ENCODE measurements at places on chromosomes 6 and 20.

DNA sequence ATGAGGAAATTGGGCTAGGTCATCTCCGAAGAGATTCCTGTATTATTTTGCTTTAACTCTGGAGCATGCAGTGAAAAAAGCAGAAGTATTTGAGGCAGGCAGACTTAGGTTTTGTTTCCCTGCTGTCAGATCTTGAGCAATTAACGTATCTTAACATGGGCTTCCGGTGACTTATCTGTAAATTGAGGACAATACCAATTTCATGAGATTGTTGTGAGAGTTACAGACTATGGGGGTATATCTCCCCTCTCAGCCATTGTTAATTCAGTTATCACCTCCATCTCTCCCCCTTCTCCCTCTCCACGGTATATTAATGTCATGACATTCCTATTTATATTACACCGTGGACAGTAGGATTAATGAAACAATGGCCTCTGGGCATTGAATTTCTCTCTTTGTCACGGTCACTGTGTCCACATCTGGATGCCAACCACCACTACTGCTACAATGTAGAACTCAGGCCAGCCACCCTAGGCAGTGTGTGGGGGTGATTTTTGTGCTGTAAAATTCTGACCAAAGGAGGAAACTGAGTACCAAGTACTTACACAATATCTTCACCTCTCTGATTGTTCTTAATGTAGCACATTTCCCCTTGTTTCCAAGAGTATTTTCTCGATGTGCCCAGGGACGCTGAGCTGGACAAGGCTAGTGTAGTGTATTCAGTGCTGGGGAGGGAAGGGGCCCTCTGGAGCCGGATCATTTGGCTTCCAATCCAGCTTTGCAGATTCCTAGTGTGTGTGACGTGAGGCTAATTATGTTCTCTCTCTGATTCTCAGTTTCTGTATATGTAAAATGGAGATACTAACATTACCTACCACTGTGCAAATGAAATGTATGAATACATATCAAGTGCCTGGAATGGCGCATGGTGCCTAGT lies 77.2 kb downstream of the GCNT2 start:
- DNase-seq: no peak

GRCh38 chr20:32059189-32059588 lies 7.1 kb downstream of the HCK start:
- no peak for DNase-seq

DNA sequence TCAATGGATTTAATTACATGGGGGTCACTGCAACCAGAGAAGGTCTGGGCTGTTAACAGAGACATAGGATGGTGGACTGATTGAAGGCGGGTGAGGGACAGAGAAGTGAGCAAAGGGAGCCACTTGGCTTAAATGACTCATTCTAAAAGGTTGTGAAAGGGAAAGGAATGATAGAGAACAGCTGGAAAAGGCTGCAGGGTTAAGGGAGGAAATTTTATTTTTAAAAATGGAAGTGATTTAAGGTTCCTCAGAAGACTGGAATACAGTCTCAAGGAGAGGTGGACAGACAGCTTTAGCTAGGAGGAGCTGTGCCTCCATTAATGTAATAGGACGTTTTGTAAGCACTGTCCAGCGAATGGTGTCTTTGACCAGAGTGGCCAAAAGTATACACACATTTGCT lies 46.7 kb downstream of the RGS17 start:
- no peak for DNase-seq

DNA sequence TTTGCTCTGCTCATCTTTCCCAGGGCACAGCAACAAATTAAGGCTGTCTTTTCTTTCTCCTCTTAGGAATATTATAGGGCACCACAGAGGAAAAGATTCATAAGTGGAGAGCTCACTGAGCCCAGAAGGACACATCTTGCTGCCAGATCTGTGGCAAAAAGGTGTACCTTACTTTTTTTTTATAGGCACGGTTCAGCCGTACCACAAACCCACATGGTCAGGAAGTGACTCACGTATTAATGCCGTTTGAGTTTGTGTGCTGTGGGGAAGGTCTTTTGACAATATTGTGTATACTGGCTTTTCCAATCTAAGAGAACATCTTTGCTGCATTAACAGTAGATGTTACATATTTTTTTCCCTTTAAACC lies 28.4 kb downstream of the PAQR8 start:
- DNase-seq: peak; percentile 22

- DNase-seq: peak; percentile 93
Measured at GRCh38 chr6:56335726-56336125, 88.3 kb upstream of the COL21A1 start.

- no peak for DNase-seq
Measured at GRCh38 chr6:169899481-169900145, 148.2 kb downstream of the ERMARD start.

GRCh38 chr20:41483553-41483930 lies 116.9 kb upstream of the EMILIN3 start:
- DNase-seq: peak; percentile 52

DNA sequence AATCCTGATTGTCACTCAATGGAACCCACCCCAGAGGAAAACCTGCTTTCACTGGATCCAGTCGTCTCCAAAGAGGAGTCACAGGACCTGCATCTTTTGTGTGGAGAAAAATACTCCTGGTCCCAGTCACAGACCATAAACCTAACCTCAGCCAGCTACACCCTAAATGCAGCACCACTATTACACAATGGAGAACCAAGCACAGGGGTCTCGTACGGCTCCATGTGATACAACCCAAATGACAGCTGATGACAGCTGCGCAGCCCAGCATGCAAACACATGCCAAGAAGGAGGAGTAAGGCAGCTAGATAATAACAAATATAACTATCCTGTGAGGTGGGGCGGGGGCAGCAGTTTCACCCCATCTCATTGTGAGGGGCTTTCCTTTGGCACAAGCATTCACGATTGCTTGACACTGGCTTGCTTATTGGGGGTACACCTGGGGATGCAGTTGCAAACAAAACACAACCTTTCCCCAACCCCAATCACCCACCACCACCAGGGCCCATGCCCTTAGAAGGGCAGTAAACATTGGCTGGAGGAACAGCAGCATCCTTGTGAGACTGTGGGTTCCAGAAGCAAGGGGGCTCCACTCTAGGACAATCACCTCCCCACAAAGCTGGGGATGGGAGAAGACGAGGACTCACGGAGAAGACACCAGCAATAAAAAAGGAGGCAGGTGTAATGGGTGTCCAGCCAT lies 51.5 kb downstream of the TRERF1 start:
- no peak for DNase-seq

GRCh38 chr20:3283222-3283820 lies 44.3 kb upstream of the SLC4A11 start:
- no peak for DNase-seq

GRCh38 chr6:35376281-35376680 lies 33.9 kb downstream of the PPARD start:
- DNase-seq: no peak

DNA sequence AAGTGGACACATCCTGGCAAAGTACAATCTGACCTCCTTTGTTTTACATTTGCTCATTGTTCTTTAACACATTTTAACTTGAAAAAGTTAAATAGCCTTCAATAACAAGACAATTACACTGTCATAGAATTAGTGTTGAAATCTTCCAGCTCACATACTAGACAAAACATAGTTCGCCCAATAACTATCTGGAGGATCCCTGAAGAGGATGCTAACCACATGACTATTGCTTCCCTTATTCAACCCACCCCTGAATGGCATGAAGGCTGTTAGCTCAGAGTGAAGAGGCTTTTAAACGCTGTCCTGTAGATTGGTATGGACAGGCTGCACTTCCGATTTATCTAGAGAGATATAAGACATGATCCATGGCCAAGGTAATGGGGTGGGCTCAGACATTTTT lies 15.0 kb upstream of the DSE start:
- DNase-seq: no peak

- DNase-seq: peak; percentile 73
Measured at GRCh38 chr20:19735446-19735845, 22.6 kb upstream of the RIN2 start.

DNA sequence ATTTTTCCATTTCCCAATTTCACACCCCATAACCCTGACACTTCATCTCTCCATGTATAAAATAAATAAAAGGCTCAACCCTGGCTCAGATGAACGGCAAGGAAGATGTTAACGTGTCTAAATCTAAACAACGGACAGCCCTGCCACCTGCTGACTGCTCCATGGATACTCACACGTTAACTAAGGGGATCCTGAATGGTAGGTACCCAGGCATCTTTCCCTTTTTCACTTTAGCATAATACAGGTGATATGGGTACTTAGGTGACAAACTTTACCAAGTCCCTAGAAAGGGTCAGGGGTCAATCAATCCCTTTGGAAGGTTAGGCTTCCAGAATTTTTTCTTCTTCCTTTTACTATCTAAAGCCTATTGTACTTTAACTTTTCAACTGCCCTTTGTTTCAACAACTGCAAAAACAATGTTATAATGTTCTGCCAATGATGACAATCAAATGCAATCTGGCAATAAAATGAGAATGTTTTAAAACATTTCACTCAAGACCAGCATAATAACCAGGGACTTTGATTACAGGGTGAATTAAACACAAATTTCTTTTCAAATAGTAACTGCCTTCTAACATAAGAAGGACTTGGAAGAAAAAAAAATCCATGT lies 52.4 kb upstream of the IPCEF1 start:
- DNase-seq: no peak

DNA sequence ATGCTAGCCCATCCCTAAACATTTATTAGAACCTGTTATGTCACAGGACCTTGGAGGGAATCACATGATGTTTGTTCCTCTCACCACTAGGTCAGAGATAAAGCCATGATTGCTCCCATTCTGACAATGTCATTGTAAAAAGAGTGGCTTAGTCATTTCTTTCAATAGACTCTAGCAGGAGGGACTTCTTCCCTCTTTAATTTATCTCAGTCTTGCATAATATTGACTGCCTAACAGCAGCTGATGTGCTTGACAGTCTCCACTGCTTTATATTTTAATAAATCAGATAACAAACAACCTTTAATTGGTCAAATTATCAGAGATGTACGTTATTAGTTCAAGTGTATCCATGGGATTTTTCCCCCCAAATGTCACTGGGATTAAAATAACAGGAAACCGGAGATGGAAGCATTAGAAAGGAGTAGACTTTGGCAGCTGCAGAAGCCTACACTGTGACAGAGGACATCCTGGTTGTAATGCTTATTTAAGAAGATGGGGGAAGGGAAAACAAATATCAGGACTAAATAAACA lies 39.6 kb downstream of the LAMA4 start:
- no peak for DNase-seq

- DNase-seq: no peak
Measured at GRCh38 chr6:37313723-37314486, 39.9 kb upstream of the RNF8 start.

- no peak for DNase-seq
Measured at GRCh38 chr20:46946181-46946624, 51.6 kb downstream of the EYA2 start.

GRCh38 chr6:19999319-20000191 lies 162.4 kb downstream of the ID4 start:
- no peak for DNase-seq

DNA sequence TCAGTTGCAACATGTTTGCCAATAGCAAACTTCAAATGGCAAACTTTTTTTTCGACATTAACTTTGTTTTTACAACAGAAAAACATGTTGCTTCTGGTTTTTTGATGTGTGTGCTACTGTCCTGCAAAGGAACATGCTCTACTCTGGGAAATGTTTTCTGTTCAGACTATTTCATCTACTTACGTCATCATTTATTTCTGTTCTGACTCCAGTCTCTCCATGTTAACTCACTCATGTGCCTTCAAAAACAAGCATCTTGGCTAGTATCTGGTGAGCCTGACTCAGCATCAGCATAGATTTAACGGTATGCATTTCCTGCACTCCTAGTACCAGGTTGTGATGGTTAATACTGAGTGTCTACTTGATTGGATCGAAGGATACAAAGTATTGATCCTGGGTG lies 36.1 kb upstream of the MAP7 start:
- DNase-seq: peak; percentile 84
